ENCODE measurements at places on chromosomes 4 and X.

DNA sequence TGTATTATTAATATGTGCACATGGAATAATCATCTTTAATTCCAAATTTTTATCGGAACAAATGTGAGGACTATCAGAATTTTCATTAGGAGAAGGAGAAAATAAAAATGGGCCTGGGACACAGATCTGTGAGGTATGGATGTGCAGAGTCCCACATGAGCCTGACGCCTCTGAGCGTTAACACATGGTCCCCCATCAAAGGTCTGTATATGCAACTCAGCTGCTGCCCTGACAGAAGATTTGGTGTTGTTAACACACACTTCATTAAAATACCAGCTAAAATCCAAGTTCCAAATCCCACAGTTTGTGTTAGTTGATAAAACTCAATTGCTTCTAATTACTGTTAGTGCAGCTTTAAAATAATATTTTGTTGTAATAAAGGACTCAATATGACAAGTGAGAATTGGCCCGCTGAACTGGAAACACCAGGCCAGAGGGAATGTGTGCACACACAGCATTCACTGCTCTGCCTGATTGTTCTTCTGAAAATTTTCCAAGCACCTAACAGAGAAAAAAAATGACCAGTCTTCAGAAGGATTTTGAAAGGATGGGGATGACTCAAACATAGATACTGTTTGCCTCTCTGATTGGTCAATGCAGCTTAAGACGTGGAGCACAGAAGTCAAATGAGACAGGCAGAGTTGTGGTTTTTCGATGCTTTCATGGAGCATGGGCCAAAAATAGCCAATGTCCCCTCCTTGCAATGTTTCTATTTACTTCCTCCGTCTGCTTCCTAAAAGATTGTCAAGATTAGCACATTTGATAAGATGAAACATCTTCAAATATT is 266.6 kb downstream of the NKX6-1 start:
- no peak for DNase-seq

DNA sequence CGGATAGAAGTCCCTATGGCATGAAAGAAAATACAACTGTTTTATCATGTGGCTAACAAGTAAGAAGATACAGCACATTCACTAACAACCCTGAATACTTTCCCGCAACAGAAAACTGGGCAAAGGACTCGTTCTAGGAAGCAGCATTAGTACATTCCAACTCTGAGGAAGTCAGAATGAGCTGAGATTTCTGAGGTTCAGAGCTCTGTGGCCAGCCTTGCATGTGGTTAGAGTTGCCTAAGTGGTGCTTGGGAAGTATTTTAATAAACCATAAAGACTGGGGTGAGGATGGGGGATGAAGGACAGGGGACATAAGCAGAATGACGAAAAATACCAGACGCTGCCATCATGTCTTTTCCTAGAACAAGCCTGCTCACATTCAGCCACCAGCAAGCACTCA is 82.2 kb downstream of the EFHC2 start:
- DNase-seq, result no peak

DNA sequence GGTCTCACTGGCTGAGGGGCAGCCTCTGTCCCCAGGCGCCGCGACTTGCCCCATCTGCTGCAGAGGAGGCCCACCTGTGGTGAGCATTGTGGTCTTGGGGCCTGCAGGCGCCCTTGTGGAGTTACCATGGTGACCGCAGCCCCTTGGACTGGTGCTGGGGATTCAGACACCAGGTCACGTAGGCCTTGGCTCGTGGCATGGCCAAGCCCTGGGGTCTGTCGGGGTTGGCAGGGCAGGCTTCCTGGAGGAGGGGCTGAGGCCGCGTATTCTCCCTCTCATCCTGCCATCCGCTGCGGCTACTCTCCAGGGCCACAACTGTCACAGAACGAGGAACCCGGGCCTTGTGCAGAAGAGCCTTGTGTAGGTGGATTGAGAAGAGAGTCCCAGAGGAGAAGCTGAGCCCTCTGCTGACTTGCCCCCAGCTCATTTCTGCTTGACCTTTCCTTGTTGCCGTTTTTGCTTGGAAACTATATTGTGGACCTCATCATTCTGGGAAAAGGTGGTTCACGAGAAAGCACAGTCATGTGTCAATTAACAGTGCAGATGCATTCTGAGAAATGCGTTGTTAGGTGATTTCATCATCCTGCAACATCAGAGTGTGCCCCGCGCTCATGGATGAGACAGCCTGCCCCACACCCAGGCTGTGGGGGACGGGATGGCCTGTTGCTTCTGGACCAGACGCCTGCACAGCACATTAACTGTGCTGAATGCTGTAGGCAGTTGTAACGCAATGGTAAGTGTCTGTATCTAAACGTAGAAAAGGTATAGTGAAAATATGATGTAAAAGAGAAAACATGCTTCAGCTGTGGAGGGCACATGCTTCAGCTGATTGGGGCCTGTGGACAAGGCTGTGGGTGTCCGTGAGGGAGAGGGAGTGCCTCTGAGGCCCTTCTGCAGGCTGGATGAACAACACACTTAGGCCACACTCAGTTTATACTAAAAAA is 38.5 kb downstream of the TRMT44 start:
- no peak for DNase-seq

GRCh38 chrX:64843224-64843623 is 133.0 kb downstream of the ZC4H2 start:
- no peak for DNase-seq

- DNase-seq, result no peak
These were observed 20.3 kb upstream of the SMPX start for GRCh38 chrX:21778236-21778635.

GRCh38 chr4:73967866-73968265 is 14.0 kb downstream of the PF4 start:
- DNase-seq, result no peak

- DNase-seq, result no peak
These were observed 38.1 kb upstream of the NOCT start for GRCh38 chr4:138977524-138977923.

- no peak for DNase-seq
These were observed 334 bp upstream of the POU4F2 start for GRCh38 chr4:146638333-146638785.

- no peak for DNase-seq
These were observed 29.4 kb upstream of the NDP start for GRCh38 chrX:44002567-44002966.

DNA sequence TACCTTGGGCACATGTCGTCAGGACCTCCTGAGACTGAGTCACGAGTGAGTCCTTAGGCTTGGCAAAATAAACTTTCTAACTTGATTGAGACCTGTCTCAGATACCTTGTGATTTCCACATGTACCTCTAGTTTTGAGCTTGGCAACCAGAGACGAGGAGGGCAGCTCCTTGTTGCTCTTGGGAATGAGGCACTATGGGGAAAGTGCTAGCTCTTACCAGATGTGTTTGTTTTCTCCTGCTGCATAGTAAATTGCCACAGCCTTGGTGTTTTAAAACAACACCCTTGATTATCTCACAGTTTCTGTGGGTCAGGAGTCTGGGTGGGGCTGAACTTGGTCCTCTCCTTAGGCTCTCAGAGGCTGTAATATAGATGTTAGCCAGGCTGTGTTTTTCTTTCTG is 59.1 kb upstream of the MAML3 start:
- no peak for DNase-seq

DNA sequence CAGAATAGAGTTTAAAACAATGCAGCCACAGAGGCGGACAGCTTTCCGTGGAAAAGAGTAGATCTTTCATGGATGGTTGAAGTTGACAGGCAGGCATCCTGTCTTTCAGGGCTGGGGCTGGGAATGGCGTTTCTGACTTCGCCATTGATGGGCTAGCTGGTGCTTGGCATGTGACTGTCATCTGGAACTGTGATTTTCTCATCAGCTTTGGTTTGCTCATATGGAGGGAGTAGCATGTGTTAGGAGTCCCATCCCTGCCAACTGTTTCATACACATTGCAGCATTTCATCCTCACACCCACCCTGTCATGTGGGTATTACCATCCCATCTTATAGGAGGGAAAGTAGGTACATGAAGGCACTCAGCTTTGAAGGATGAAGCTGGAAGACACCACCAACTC is 49.2 kb upstream of the STX18 start:
- DNase-seq, result no peak

DNA sequence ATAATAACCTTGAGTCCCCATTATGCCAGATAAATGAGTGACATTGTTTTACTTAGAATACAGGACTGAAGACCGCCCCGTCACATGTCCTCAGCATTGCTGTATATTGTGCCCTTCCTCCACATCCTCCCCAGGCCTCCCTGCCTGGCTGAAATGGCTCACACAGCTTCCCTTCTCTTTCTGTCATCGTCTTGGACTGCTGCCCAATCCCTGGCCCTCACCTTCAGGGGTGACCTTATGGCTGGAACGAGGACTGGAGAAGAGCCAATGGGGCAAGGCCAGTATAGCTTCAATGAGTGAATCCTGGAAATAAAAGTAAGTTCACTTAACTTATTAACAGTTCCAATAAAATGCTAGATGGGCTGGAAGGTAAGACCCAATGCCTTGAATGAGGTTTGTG is 2.7 kb downstream of the KCNE5 start:
- DNase-seq, result no peak

DNA sequence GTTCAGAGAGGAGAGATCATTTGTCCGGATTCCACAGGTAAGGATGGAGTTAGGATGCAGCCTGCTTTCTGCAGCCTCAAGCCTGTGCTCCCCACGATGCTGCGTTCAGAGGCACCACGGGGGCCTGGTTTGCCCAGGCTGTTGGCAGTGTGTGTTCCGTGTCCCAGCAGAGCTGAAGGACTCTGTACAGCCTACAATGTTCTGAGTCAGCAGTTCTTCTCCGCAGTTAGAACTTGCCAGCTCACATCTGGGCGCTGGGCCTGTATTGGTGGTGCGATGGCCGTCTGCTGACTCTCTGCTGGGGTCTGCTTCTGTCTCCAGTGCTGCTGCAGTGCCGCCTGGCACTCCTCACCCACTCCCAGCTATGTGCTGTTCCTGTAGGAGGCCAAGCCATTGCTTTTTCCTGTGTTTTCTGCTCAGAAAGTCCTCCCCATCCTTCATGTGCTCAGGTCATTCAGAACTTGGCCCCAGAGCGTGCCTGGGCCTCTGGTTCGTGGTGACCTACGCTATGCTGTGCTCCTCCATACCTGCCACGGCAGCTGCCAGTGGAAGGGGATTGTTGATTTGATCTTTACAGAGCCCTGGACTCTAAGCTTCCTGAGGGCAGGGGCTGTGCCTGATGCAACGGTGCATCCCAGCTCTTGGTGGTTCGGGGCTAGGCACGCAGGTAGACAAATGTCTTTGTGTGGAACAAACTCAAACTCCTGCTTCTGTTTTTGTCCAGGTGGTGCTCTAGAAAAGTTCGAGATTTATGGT is 42.6 kb upstream of the TADA2B start:
- DNase-seq, result no peak

DNA sequence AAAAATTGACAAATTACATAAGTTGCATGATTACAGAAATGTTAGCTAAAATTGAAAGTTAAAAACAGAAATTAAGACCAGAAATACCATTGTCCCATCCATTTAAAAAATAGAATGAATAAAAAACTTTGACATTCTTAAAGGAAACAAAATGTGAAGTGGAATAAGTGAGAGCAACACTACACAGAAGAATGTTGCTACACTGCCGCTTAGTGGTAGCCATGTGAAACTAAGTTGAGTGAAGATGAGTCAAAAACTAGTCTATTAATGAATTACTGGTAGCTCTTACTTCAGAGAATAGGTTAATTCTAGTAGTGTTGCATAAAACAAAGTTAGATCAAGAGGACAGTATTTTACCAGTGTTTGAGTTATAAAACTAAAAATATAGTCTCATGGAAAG is 571.0 kb upstream of the KLHL4 start:
- DNase-seq, result no peak

DNA sequence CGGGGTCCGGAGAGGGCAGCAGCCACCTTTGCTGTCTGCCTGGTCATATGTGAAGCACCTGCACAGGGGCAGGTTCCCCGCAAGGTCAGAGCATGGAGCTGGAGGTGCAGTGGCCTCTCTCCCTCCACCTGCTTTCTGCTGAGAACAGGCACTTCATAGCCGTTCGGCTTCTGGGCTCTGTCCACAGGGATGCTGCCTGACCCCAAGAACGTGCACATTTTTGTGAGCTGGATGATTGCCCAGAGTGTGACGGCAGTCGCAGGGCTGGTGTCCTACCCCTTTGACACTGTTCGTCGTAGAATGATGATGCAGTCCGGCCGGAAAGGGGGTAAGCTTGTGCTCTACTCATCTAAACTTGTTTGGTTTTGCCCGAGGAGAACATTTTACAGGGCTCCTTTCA is 2.5 kb downstream of the SLC25A4 start:
- no peak for DNase-seq

GRCh38 chrX:66020631-66021334 is 19.1 kb downstream of the VSIG4 start:
- DNase-seq, result no peak

GRCh38 chr4:139214039-139214534 is 37.1 kb upstream of the ELF2 start:
- no peak for DNase-seq

- DNase-seq, result peak; percentile 48
These were observed 12.6 kb downstream of the BCOR start for GRCh38 chrX:40085102-40085551.

GRCh38 chr4:72408568-72408967 is 160.5 kb downstream of the ADAMTS3 start:
- no peak for DNase-seq

DNA sequence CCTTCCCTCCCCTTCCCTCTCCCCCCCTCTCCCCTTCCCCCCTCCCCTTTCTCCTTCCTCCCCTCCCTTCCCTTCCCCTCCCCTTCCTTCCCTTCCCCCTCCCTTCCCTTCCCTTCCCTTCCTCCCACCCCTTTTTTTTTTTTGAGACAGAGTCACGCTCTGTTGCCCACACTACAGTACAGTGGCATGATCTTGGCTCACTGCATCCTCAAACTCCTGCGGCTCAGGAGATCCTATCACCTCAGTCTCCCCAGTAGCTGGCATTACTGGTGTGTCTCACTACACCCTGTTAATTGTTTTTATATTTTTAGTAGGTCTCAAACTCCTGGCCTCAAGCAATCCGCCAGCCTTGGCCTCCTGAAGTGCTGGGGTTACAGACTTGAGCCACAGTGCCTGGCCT is 66.6 kb downstream of the TBC1D9 start:
- DNase-seq, result no peak

DNA sequence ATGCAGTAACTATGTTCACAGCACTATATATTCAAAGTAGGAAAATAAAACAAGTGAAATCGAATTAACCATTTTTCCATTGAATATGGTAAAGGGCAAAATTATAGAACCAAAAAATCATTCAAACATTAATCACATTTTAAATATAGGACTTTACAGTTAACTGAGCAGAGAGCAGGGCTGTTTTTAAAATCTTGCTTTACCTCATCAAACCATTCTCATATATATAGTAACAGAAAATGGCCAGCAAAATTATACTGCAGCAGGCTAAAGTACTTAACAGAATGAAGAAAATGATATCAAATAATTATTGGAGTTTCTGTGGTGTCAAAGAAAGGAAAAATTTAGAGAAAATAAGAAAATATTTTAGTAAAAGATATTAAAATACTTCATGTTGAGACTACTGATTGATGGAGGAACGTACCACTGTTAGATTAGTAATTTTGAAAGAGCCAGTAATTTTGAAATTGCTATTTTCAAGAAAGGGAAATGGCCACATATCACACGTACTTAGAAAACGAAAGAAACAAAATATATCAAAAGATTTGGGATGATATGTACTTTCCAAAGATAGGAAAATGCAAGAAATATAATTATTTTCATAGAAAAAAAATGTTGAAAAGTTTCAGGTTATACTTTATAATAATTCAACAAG is 813.7 kb downstream of the DMD start:
- DNase-seq, result no peak

Data from NCI-H1417 (cell line).